ENCODE measurements at places on chromosomes 2 and 18.

DNA sequence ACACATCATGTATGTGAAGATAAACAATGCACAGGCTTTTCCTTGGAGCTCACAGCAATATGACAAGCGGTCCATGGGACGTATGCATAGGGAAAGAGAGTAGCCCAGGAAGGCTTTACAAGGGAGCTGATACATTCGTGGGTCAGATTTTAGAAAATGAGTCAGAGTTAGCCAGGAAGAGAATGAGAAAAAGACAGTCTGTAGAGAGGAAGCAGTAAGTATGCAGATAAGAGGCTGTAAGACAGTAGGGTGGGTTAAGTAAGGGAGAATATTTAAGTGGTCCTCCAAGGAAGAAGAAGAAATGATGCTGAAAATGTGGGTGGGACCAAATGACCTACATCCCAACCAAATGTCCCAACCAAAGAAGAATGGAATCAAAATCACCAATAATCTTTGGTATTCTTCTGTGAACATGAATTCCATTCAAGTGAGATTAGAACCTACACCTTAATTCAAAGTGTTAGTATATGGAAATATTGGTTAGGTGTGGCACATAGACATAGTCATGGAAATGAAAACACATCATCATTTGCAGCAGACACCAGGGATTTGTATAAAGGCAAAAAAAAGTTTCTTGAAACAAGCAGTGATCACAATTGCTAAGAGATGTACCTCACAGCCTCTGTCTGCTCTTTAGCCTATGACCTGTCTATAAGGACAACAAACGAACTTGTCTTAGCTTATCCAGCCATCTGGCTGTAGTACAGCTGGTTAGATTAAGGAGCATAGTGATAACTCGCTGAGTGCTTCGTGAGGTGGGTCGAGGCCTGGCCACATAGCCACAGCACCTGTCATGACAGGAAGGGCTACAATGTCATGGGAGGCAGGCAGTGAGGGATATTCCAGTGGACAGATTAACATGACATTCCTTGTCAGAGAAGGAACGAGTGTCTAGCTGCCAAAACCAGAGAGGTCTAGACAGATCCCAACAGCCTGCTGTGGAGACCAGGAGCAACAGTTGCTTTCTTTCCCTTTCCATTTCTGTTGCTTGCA is 133.6 kb downstream of the ALK start:
- no peak for DNase-seq

- no peak for DNase-seq
Observed at GRCh38 chr2:201733544-201733943, 35.1 kb upstream of the MPP4 start.

GRCh38 chr2:232502511-232502910 is 14.9 kb upstream of the ECEL1 start:
- no peak for DNase-seq

GRCh38 chr18:52395146-52395852 is 55.3 kb downstream of the DCC start:
- DNase-seq = no peak

GRCh38 chr2:98376996-98377395 is 30.7 kb downstream of the CNGA3 start:
- peak; percentile 59 for DNase-seq

GRCh38 chr18:33817096-33817495 is 239.1 kb downstream of the ASXL3 start:
- no peak for DNase-seq

DNA sequence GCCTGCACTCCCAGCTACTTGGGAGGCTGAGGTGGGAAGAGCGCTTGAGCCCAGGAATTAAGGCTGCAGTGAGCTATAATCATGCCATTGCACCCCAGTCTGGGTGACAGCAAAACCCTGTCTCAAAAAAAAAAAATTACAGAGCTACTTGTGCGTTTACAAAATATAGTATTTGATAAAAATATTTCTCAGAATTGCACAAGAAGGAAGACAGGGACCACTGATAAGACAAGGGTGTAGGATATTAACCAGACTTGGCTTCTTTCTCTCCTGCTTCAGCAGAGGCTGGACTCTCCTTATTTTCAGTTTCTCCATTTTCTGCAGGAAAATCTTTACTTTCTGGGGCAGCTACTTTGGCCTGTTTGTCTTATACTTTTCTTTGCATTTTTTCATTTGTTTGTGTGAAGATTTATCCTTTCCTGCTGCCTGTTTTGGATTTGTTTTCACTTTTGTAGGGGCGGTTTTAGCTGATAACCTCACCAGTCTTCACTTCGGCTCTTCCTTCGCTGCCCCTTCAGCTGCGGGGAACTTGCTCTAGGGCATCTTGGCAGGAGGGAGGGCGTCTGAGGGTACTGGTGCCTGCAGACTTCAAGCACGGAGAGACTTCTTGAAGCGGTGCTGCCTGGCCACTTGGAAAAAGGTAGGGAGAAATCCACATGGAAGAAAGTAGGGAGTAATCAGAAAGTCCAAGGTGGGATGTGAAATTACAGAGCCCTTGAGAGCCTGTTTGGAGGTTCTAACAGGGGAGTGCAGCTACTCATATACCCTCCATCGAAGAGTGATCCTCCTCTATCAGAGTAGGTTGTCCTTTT is 14.9 kb upstream of the ZDBF2 start:
- DNase-seq = no peak

DNA sequence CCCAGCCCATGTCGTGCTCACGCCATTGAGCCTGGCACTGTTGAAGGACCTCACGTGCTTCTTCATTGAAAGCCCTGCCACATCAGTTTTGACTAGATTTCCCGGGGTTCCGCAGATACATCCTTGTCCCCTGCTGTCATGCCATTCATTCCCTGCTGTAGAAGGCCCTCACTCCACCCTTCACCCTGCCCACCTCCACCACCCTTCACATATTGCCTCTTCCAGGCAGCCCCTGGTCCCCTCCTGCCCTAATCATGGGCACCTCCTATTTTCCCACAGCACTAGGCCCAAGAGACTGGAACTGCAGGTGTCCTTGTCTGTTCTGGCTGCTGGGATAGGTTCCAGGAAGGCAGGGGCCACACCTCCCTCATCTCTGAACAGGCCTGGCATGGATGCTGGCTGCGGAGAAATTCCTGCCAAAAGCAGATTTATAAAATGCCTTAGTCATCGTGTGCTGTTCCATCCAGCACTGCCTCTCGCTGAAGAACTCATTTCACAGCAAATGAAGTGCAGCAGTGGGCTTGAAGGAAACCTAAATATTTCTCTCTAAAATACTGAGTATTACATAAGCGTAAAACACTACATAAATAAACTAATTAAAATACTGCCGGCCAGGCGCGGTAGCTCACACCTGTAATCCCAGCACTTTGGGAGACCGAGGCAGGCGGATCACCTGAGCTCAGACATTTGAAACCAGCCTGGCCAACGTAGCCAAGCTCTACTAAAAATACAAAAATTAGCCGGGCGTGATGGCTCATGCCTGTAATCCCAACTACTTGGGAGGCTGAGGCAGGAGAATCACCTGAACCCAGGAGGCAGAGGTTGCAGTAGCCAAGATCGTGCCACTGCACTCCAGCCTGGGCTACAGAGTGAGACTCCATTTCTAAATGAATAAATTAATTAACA is 38.4 kb downstream of the EIF4E2 start:
- DNase-seq = peak; percentile 74

GRCh38 chr2:237170020-237170419 is 84.3 kb downstream of the COPS8 start:
- no peak for DNase-seq

DNA sequence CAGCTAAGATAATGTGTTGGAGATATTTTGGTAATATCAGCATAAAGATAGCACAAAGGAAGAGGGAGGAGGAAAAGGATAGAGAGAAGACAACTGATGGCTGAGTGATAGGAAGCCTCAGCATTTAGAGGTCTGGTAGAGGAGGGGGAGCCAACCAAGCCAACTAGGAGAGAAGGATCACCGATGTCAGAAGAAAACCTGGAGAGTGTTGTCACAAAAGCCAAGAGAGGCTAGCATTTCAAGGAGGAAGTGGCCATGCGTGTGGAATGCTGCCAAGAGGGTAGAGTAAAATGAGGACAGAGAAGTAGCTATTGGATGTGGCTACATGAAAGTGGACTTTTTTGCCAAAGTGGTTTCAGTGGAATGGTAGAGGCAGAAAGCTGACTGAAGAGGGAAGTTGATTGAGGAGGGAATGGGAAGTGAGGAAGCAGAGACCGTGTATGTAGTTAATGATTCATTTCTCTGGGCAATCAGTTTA is 34.3 kb downstream of the LCLAT1 start:
- DNase-seq = no peak

DNA sequence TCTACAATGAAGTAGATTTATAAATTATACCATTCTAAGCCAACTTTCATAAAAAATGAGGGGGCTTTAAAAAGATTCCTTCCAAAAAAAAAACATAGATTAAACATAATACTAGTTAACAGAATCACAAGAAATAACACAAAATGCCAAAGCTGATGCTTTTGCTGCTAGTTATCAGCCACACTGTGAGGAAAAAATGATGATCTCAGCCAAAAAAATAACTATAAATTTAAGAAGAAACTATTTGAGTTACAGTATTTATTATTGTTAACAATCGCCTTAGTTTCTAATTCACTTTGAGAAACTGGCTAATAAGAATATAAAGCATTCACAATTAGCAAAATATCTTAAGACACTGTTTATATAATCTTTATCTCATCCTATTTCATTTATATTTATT is 27.1 kb downstream of the BAZ2B start:
- DNase-seq = no peak

GRCh38 chr2:38599706-38600105 is 3.0 kb downstream of the HNRNPLL start:
- no peak for DNase-seq

DNA sequence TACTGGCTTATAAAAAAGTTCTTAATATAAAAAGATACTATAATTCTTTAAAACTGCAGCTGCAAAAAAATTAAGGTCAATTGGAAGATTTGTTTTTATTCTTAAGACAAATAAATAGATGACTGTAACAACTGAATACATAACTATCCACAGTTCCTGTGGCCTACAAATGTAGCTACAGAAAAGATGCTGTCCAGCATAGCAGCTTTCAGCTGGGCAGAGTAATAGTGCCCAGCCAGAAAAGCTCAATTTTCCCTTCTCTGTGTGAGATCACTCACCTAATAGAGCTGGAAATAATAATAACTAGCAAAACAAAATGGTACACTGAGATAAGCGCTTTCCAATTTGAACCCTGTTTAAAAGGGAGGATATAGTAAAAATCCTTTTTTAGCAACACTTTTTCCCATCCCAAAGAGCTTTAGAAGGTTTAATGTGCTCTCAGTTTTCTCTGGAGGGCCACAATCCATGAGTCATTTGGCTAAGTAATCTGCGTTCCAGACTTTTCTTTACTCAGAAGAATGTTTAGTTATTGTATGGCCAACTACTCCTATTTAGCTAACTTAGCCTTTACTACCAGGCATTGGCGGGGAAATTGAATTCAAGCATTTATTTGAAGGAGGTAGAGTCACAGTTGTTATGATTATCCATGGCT is 158.1 kb upstream of the SLC39A10 start:
- DNase-seq = no peak

DNA sequence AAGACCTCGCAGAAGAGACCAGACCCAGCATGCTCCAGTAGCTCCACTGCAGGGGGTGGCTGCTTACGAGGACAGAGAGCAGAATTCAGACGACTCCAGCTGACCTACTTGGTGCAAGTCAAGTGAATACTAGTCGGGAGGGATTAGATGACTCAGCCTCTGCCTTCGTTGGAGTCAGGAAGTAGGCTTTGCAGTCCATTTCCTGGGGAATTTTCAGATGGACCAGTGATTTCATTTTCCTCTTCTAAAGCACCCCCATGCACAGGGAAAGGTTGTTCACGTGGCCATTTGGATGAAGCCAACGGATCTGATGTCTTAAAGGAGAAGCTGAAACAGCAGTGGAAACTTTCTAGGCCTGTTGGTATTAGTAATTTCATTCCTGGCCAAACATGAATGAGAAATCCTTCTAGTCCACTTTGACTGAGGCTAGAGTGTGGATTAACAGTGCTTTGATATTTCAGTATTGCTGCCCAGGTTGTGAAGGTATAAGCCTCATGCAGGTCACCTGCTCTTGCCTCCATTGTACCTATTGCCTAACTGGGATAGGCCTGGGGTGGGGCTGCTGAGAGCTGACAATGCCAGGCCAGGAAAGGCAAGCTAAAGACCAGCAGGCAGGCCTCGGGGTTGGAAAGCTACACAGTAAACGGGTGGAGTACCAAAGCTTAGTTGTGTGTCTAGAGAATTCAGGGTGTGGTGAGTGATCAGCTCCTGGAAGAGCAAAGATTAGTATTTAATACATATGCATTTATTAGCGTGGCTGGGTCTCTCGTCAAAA is 117.6 kb upstream of the FOSL2 start:
- peak; percentile 73 for DNase-seq

GRCh38 chr2:27655155-27655951 is 8.1 kb downstream of the SUPT7L start:
- peak; percentile 90 for DNase-seq

- no peak for DNase-seq
Observed at GRCh38 chr18:63681449-63682340, 20.0 kb upstream of the SERPINB3 start.

GRCh38 chr2:238670111-238670585 is 177.7 kb upstream of the TWIST2 start:
- DNase-seq = no peak

- DNase-seq = no peak
Observed at GRCh38 chr2:163633291-163633690, 102.5 kb downstream of the FIGN start.

DNA sequence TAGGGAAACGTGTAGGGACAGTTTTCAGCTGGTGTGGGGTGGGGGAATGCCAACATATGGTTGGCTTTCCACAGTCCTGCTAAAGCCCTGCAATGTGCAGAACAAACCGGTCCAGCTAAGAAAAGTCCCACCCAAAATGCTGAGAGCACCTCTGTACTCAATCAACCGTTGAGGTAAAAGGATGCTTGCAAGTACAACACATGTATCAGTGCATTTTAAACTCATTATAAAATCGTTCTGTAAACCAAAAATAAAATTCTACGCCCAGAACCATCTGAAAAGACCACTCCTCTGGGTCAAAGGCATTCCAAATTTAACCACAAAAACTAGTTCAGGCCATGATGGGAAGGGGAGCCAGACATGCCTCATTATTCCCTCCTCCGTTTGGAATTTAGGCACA is 2.0 kb upstream of the TYMS start:
- no peak for DNase-seq

DNA sequence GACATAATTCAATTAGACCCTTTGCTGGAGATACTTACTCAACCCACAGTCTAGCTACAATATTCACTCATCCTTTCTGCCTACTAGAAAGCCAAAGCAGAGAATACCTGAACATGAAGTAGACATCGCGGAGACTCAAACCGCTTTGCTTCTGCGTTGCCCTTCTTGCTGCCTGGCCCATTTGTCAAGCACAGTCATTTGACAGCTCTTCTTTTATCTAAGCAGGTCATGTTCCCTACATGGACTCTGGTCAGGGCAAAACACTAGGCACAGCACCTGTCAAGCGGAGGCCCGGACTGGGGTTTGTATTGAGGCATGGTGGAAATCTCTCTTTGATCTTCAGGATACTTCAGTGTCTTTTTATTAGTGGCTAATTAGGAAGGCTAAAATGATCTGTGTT is 89.7 kb downstream of the FARSB start:
- DNase-seq = no peak
